ENCODE measurements at places on chromosomes 2 and 18. TPM values are rescaled to one million over a fixed set of nuclear protein-coding genes. Genes with fewer than 3 reads are reported as not detected.

- DNase-seq, result no peak
- H3K4me1 ChIP-seq, result no peaks in the 10 kb centered on the region
- no peaks in the 10 kb centered on the region for H3K27me3 ChIP-seq
These were observed 726.0 kb upstream of the RAB6C start for GRCh38 chr2:129253461-129253812.

DNA sequence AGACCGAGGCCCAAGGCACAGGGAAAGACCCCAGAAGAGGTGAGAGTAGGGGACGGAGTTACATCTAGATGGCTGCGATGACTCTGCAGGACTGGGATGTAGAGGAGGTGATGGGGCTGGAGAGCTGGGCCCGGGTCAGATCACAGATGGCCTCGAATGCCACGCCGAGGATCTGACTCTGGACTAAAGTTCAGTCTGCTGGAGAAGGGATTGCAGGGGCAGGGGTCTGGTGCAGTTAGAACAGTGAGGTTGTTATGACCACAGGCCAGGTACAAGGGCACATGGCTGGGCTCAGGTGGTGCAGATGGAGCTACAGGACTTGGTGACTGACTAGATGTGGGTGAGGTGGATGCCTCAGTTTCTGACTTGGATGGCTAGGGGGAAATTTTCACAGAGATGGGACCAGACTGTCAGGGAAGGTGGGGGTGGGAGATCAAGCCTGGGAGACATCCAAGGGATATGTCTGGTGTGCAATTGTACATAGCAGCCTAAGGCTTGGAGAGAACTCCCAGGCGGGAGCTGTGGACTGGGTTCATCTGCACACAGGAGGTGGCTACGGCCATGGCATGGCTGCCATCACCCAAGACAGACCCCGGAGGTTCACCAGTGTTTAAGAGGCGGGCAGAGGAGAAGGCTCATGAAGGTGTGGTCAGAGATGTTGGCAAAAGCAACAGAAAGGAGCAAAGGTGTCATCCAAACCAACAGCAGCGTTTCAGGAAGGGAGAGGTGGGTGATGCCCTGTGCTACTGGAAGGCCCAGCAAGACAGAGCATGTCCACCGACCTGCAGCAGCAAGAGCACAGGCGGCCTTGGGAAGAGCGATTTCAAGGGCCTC is 66.9 kb downstream of the CIB4 start:
- H3K4me3 ChIP-seq, result no peak overlapping the region
- no peak for DNase-seq
- H3K27me3 ChIP-seq, result peaks cover 30% of the 10 kb centered on the region
- H3K36me3 ChIP-seq, result no peaks in the 10 kb centered on the region
- no peaks in the 10 kb centered on the region for H3K4me1 ChIP-seq
- no peak overlapping the region for H3K27ac ChIP-seq

DNA sequence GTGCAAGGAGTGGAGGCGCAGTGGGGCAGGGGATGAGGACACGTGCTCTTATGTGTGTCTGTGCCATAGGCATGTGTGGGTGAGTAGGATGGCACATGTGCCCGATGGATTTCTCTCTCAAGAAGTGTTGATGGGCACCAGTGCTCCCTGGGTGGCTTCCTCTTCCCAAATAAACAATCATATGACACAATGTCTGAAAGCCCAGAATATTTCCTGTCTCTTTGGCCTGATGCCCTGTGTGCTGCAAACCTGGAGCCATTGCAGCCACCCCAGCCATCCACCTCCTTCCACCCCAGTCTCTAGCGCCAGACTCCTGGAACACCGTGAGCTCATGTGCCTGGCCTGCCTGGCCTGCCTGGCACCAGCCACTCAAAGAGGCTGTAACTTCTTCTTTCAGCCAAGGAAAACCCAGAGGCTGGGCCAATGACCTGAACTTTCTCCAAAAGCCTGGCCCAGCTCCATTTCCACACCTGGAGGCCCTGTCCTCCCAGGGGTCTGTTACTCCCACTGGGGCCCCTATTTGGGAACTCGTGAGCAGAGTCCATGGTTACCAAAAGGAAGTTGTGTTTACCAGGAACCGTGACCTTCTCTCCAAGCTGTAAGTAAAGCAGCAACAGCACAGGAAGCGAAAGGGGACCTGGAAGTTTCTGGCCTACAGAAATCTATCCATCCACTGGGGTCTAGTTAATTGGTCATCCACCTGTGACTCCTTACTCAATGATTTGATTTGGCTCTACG is 9.5 kb upstream of the ZBTB7C start:
- H3K4me3 ChIP-seq, result no peak overlapping the region
- no peaks in the 10 kb centered on the region for H3K36me3 ChIP-seq
- H3K27me3 ChIP-seq, result peaks cover 1% of the 10 kb centered on the region
- DNase-seq, result no peak
- H3K27ac ChIP-seq, result no peak overlapping the region

GRCh38 chr2:150866431-150866830 is 379.0 kb upstream of the RND3 start:
- H3K27ac ChIP-seq, result no peak overlapping the region
- no peaks in the 10 kb centered on the region for H3K27me3 ChIP-seq
- H3K36me3 ChIP-seq, result no peaks in the 10 kb centered on the region

DNA sequence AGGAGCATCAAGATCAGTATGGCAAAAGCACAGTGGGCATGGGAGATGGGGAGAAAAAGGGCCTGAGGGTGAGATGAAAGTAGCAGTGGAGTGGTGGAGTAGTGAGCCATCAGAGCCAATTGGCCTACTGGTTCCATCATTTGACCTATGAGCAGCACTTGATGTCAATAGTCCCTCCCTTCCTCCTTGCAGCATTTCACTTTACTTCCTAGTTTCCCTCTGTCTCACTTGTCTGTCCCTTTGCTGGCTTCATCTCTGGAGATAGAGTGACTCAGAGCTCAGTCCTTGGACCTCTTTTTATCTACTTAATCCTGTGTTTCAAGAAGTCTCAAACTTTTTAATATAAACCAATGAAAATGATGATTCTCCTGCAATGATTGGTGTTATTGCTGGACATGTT is 32.1 kb downstream of the FBXO48 start:
- no peak for DNase-seq
- no peaks in the 10 kb centered on the region for H3K4me1 ChIP-seq
- no peak overlapping the region for H3K4me3 ChIP-seq
- H3K27ac ChIP-seq, result no peak overlapping the region
- no peaks in the 10 kb centered on the region for H3K36me3 ChIP-seq

DNA sequence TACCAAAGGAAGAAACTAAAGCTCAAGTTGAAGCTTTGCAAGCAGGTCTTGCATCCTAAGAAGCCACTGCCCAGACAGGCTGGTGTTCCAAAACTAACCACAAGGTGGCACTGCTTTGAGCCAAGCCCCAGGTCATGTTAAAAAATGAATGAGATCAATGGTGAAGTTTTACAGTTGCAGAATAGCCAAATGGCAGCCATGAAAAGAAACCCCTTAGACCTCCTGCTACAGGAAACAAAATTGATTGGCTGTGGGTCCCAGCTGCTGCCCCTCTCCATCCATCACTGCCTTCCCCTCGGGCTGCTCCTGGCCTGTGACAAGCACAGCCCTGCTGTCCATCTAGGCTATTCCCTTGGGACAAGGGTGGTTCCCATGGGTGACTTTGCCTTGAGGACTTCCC is 20.7 kb upstream of the MREG start:
- no peaks in the 10 kb centered on the region for H3K27me3 ChIP-seq
- peaks cover 69% of the 10 kb centered on the region for H3K36me3 ChIP-seq
- H3K27ac ChIP-seq, result no peak overlapping the region
- no peak overlapping the region for H3K4me3 ChIP-seq

GRCh38 chr18:42092848-42093247 is 137.8 kb downstream of the PIK3C3 start:
- DNase-seq, result no peak
- H3K36me3 ChIP-seq, result no peaks in the 10 kb centered on the region
- H3K4me1 ChIP-seq, result no peaks in the 10 kb centered on the region
- no peak overlapping the region for H3K4me3 ChIP-seq

DNA sequence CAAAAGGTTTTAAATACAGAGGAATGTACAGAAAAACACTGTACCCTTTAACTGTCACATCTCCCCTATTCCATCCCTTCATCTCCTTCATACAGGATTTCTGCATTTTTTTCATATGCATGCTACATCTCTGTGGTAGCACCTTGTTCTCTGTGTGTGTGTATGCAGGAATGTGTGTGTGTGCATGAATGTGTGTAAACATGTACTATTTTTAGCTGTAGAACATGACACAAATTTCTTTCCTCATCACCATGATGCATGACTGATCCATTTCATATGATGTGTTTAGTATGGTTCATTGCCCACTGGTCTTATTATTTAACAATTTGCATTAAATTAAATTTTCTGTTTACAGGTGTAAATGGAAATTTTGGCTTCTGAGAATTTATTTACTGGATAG is 21.5 kb upstream of the ZEB2 start:
- no peak overlapping the region for H3K4me3 ChIP-seq
- H3K27ac ChIP-seq, result no peak overlapping the region
- H3K27me3 ChIP-seq, result no peaks in the 10 kb centered on the region
- DNase-seq, result no peak
- H3K4me1 ChIP-seq, result no peaks in the 10 kb centered on the region
- H3K36me3 ChIP-seq, result no peaks in the 10 kb centered on the region

- H3K27me3 ChIP-seq, result no peaks in the 10 kb centered on the region
- H3K4me1 ChIP-seq, result peaks cover 27% of the 10 kb centered on the region
- no peak overlapping the region for H3K27ac ChIP-seq
- H3K36me3 ChIP-seq, result peaks cover 49% of the 10 kb centered on the region
- peak; percentile 42 for DNase-seq
- H3K4me3 ChIP-seq, result no peak overlapping the region
These were observed 41.9 kb upstream of the LIMS1 start for GRCh38 chr2:108492364-108492763.

DNA sequence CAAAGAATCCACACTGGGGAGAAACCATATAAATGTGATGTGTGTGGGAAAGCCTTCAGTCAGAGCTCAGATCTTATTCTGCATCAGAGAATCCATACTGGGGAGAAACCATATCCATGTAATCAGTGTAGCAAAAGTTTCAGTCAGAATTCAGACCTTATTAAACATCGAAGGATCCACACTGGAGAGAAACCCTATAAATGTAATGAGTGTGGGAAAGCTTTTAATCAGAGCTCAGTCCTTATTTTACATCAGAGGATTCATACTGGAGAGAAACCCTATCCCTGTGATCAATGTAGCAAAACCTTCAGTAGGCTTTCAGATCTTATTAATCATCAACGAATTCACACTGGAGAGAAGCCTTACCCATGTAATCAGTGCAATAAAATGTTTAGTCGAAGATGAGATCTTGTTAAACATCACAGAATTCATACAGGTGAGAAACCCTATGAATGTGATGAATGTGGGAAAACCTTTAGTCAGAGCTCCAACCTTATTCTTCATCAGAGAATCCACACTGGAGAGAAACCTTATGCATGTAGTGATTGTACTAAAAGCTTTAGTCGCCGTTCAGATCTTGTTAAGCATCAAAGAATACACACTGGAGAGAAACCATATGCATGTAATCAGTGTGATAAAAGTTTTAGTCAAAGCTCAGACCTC is 16.7 kb upstream of the ZSCAN30 start:
- H3K36me3 ChIP-seq, result peaks cover 4% of the 10 kb centered on the region
- H3K27ac ChIP-seq, result no peak overlapping the region
- H3K4me3 ChIP-seq, result no peak overlapping the region

- no peaks in the 10 kb centered on the region for H3K4me1 ChIP-seq
- no peaks in the 10 kb centered on the region for H3K27me3 ChIP-seq
- no peaks in the 10 kb centered on the region for H3K36me3 ChIP-seq
- no peak overlapping the region for H3K4me3 ChIP-seq
- no peak overlapping the region for H3K27ac ChIP-seq
These were observed 196.1 kb downstream of the SETBP1 start for GRCh38 chr18:44876755-44877154.

- peaks cover 77% of the 10 kb centered on the region for H3K36me3 ChIP-seq
- DNase-seq, result no peak
- no peak overlapping the region for H3K4me3 ChIP-seq
- no peaks in the 10 kb centered on the region for H3K4me1 ChIP-seq
These were observed 43.5 kb downstream of the SMCHD1 start for GRCh38 chr18:2699001-2699400.

DNA sequence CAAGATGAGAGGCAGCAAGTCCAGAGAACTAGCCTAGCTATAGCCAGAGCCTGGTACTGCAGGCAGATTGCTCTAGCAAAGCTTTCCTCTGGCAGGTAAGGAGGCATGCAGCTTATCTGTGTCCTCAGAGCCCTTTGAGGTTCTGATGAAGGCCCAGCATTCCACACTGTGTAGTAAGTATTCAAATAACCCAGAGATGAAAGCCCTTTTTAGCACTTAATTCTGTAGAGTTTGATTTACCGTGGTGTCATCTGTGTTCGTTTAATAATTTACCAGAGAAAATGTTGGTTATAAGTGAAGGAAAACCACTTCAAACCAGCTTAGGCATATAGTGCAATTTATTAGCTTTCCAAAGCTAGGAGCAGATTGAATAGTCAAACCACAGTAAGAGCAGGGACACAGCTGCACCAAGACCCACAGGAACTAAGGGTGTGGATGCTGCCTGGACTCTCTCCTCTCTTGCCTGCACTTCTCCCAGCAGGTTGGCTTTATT is 226.6 kb downstream of the BABAM2 start:
- peaks cover 25% of the 10 kb centered on the region for H3K4me1 ChIP-seq
- H3K27me3 ChIP-seq, result no peaks in the 10 kb centered on the region
- H3K4me3 ChIP-seq, result no peak overlapping the region
- DNase-seq, result peak; percentile 92
- peak overlapping the region; percentile 27 for H3K27ac ChIP-seq

The CAPN14 gene
- polyA plus RNA-seq, result not detected

The TNFRSF11A gene
- 8.2 TPM for polyA plus RNA-seq

The ATG4B gene
- polyA plus RNA-seq, result 239 TPM

The GREB1 gene
- 26.8 TPM for polyA plus RNA-seq

The PJVK gene
- polyA plus RNA-seq, result 3.0 TPM

The SERPINB12 gene
- not detected for polyA plus RNA-seq

The NUP35 gene
- 14.8 TPM for polyA plus RNA-seq

The IL1F10 gene
- not detected for polyA plus RNA-seq

Data from HepG2 (cell line).